ENCODE measurements at places on chromosomes 2 and 18.
A peak's percentile ranks its signal among the peaks of the same experiment; 100 is the strongest.

- no peak for DNase-seq
Measured at GRCh38 chr18:12827588-12827987, 56.4 kb downstream of the PTPN2 start.

DNA sequence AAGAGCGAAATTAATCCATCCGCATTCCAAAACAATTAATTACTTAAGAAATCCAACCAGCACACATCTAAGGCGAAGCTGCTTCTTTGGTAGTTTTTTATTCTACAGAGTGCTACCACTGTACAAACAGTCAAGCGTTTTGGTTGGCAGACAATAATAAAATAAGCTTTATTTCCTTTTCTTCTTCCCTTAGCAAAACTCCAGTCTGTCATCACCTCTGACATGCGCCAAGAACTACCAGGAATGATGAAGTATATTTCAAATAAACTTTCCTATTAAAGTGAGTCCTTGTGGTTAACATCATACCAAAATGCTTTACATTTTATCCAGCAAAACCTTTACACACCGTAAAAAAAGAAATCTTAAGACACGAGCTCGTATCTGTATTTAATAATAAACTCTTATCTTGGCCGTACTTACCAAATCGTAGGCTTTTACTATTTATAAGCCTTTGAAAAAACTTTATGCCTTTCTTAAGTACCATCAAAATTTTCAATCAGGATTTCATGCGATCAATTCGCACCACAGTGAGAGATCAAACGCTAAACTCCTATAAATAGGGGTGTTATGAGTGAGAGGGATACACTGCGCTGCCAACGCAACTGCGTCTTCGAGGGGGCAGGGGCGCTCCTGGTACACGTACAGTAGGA, 1.3 kb downstream of the ATL2 start:
- no peak for DNase-seq

DNA sequence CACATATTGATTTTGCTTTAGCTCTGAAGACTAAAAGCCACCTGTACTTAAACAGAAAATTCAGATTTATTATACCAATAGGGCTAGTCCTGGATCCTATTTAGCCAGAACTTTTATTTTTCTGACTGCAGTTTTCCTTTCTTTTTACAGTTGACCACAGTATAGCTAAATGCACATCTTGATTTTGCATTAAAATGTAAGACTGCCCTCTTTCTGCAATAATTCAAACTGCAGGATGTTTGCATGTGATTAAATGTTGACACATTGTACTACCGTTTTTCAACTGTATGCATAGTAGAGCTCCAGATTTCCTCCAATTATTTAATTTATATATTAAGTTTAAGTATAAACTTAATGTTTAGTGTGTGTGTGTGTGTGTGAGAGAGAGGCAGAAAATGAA, 1262.9 kb downstream of the SUCLG1 start:
- no peak for DNase-seq

GRCh38 chr18:24958001-24958400, 394.0 kb downstream of the ZNF521 start:
- no peak for DNase-seq

DNA sequence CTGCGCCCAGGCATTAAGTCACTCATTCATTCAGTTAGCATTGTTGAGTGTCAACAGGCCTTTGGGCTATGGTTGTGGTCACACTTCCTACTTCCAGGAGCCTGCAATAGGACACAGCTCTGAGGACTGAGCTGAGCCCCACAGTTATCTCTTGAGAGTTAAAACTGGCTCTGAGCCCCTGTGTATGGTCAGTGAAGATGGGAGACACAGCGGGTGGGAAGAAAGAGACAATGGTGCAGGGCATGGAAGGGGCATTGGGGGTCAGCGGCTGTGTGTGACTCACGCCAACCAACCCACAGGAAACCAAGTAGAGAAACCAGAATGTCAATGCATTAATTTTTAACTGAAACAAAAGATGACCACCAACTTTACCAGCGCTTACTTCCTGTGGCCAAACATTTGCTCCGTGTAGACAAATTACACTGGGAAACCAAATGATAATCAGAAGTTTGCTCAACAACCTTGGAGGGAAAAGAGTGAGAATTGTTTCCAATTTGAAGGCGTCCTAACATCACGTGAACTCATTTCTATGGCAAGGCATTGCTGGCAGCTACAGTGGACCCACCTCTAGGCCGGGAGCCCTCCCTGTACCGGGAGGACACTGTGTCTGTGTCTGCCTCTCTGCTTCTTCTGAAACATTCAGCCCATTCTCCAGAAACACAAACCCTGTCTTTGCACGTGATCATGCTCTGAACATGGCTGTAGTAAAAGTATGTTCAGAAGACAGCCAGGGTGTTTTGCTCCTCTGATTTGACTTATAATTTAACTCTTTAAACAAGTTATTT, 212.0 kb upstream of the ID2 start:
- no peak for DNase-seq

DNA sequence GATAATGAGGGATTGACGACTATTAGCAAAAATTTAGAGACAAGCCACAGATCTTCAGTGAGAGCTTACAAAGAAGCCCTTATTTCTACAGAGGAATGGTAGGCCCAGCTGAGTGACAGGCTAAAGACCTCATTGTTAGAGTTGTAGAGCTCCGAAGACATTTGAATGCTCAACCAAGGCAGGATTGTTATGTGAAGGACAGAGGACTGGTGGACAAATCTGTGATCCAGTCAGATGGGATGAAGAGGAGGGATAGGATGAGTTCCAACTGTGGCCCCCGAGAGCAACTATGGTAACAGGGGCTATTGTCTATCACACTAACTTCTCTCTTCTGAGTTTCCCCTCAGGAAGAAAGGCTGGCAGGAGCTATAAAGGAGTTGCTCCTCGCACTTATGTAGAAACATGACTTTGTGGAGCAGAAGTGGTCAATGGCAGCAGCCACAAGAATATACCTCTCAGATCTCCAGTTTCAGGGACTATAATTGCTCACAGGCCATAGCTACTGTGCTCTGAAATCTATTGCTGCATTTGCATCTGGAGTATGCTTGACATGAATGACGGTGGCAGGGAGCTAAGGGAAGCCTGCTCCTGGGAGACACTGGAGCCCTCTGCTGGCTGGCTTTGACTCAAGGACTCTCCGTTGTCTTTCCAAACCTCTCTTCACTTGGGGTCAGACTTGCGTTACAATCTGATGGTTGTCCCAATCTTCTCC, 50.3 kb upstream of the GREB1L start:
- peak; percentile 22 for DNase-seq

GRCh38 chr2:146312899-146313298, 1531.9 kb upstream of the ACVR2A start:
- DNase-seq, result no peak

- no peak for DNase-seq
Measured at GRCh38 chr2:170277951-170278350, 100.0 kb downstream of the MYO3B start.

- no peak for DNase-seq
Measured at GRCh38 chr2:85706063-85706462, 11.9 kb downstream of the GNLY start.

DNA sequence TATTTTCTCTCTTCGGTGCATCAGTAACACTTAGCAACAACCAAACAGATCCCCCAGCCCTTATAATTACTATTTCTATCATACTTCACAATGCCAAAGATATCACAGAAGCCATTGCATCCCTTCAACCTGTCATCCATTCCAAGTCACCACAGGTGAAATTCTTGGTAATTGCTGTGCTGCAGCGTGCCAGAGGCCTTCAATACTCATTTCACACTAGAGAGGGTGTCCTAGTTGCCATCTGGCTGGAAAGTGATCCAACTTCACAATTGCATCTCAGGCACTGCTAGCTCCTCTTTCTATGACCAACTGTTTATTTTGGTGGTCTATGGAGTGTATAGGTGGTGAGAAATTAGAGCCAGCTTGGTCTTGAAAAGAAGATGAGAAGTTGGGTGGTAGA, 131.2 kb downstream of the NUP35 start:
- DNase-seq, result no peak

GRCh38 chr18:11488175-11488574, 121.2 kb upstream of the SLC35G4 start:
- no peak for DNase-seq

- no peak for DNase-seq
Measured at GRCh38 chr2:120867290-120868241, 131.9 kb downstream of the GLI2 start.

DNA sequence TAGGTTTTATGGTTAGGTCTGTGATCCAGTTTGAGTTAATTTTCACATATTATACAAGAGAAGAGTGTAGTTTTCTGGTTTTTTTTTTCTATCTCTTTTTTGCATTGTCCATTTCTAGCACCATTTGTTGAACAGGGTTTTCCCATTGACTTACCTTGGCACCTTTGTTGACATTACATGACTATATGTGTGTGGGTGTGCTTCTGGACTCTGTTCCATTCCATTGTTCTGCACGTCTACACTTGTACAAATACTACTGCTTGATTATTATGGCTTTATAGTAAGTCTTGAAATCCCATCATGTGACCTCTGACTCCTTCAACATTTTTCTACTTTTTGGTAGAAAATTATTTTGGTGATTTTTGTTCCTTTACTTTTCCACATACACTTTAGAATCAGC, 38.7 kb downstream of the UBE2F start:
- no peak for DNase-seq

DNA sequence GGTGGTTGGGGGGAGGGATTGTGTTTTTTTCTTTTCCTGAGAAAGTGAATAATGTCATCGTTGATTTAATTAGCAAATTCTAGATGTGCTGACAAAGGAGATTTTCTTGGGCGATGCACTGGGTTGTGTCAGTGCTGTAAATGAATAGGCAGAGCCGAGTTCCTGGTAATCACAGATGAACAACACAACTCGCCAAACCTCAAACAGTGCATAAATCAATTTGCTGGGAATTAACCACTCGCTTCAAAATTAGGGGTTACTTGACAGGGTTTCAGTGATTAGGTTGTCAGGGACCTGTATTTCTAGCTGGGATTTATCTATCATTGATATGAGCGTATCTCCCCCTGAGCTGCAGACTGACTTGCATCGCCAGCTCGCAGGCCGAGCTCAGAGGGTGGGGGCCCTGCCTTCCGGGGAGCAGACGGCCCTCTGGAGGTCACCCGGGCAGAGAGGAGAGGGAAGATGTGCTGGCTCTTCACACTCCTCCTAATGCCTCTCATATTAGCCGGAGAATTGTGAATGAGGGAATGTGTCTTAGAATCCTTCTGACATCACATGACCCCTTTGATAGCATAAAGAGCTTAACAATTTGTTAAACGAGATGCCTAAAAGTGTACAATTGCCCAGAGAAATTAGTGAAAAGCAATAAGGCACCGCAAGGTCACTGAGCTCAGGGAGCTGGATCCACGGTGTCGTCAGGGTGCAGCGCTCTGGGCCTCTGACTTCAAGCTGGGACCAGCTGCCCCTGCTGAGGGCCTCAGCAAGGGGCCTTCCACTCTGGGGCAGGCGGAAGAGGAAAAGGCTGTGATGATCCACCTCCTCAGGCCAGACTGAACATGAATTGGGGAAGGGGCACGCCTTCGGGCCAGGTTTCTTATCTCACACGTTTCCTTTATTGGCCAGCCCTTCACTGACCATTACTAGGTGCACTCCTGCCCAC, 48.9 kb downstream of the SMIM21 start:
- DNase-seq, result no peak

GRCh38 chr2:113964436-113964835, 74.5 kb downstream of the ACTR3 start:
- no peak for DNase-seq

- DNase-seq, result no peak
Measured at GRCh38 chr2:85154048-85154753, 21.0 kb downstream of the TCF7L1 start.

DNA sequence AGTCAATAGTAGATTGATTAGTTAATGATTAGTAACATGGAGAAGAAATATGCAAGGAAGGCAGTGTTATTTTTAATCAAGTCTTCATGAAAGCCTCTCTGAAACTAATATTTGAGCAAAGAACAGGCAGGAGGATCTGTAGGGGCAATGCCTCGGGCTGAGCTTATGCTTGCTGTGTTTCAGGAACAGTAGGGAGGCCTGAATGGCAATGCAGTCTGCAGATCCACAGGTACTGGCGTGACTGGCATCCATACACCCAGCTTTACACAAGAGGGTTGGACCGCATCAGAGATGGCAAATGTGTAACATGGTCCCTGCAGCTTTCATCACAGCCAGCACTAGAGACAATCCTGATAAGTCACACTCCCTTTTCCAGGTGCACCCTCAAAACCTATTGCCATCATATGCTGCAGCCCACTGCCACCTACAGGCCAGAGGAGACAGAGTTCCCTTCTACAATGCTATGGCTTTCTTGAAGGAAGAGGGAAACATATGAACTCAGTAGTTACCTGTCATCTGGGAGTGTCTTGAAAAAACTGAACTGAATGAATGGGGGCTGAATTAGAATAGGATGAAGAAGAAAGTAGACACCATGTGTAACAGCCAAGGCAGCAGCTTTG, 582.4 kb upstream of the RAB6C start:
- no peak for DNase-seq

- DNase-seq, result no peak
Measured at GRCh38 chr2:96772903-96773671, 12.4 kb downstream of the CNNM4 start.

- DNase-seq, result no peak
Measured at GRCh38 chr2:142299021-142299420, 168.2 kb upstream of the LRP1B start.

DNA sequence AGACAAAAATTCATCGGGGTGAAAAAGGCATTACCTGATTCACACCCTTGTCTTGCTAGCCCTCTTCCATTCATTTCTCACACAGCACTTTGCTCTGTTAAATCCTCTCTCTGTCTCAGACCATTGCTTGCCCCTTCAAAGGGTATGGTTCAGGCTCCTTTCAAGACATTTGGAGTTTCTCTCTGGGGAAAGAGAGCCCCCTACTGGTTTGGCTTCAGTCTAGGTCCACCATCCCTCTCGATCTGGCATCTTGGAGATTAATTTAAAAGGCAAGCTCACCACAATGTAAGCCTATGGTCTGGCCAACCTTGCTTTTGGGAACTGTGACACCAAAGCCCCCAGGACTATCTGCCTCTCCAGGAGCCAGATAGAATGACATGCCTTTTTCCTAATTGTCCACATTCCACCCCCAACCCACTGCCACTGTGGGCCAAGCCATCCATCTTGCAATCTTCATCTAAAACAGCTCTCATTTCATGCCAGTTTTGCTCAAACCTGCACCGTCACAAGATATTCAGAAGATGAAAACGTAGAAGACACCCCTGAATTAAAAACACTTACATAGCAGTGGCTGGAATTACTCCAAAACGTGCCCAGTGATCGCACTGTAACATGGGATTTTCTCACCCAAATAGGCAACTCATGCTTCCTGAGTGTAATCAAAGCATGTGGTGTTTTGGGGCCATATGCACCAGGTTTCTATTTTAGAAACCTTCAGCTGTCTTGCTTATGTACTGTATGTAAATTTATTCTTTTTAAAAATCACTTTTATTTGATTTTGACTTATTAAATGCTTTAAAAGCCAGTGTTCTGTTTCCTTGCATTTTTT, 93.9 kb downstream of the FARSB start:
- no peak for DNase-seq

DNA sequence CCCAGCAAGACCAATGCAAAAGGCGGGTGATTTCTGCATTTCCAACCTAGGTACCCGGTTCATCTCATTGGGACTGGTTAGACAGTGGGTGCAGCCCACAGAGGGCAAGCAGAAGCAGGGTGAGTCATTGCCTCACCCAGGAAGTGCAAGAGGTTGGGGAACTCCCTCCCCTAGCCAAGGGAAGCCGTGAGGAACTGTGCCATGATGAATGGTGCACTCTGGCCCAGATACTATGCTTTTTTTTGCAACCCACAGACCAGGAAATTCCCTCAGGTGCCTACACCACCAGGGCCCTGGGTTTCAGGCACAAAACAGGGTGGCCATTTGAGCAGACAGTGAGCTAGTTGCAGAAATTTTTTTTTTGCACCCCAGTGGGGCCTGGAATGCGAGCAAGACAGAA, 662.6 kb upstream of the ACVR2A start:
- DNase-seq, result peak; percentile 33

Data from stimulated activated CD4-positive, alpha-beta T cell treated with anti-CD3 and anti-CD28 coated beads, Interleukin-12 subunit alpha, Interleukin-12 subunit beta, amount 100 ng/mL, for 24 hours (primary cell).